ENCODE measurements at places on chromosomes 16 and 17.

- DNase-seq: no peak
Observed at GRCh38 chr17:71192039-71192555, 928.7 kb upstream of the SOX9 start.

DNA sequence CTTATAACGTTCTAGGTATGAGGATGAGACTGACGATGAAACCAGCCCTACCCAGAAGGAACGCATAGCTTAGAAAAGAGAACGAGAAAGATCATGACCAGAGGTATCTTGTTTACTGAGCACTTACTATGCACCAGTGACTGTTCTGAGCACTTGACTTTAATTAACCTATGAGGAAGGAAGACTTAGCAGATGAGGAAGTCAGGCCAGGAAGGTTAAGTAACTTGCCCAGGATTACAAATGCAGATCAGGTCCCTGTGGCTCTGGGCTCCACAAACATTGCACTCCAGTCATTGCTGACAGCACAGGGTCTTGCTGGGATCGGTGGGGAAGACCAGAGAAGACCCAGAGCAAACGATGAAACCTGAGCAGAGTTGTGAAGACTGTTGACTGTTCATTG, 7.1 kb downstream of the KRT13 start:
- DNase-seq: no peak

DNA sequence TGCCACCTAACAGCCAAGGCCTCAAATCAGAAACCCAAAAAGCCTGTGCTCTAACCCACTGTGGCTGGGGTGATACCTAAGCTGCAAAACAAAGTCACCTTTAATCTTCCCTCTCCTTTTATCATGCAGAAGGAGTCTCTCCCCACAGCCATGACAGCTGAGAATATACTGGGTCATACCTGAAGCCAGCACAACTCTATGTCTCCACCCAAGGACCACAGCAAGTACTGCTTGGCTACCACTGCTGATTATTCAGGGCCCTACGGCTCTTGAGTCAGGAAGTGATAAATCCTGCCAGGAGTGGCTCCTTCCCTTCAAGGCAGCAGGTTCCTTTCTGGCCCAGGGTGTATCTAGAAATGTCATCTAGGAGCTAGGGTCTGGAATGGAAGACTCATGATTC, 151.5 kb upstream of the TOM1L1 start:
- DNase-seq: no peak

DNA sequence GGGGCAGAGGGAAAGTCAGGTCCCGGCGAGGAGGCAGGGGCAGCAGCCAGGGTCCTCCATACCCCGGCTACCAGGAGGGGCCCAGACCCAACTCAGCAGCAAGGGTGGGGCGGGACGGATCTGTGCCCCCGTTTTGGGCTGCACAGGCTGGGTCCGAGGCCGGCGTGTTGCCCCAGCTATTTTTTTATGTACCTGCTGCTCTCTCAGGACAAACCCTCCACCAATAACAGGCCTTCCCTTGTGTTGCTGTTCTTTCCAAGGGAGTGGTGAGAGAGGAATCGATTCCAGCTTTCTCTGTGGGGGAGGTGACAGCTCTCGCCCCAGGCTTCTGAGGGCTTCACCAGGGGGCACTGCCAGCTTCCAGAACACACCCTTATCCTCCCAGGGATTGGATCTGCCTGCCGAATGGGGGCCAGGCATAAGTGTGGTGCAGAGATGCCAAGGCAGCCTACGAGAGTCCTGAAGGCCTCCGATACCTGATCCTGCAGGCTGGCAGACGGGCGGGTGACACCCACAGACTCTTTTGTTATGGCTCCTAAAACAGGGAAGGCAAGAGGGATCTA, 22.3 kb downstream of the RTN4RL1 start:
- no peak for DNase-seq

DNA sequence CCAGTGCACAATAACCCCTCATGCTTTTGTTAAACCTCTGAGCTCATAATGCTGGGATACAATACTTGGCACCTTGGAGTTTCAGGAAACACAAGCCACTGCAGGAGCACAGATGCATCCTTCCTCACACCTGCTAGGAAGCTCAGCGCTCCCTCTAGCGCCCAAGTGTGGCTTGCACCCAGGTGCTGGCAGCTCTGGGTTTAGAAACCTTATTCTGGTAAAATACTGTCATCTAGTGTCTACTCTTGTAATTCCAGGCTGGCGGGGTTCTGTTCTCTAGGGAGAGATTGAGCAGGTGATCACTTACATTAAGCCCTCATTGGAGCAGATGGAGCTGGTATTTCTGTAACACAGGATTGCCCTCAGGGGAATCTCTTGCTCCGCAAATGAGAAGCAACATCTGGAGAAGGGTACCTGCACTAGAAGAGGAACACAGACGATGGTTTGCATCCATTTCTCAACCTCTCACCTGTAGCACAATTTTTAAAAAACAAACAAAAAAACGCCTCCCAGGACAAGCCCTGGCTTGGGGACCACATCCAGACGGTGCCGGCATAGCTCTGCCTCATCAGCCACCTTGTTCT, 1.5 kb downstream of the CCL1 start:
- DNase-seq: peak; percentile 69

DNA sequence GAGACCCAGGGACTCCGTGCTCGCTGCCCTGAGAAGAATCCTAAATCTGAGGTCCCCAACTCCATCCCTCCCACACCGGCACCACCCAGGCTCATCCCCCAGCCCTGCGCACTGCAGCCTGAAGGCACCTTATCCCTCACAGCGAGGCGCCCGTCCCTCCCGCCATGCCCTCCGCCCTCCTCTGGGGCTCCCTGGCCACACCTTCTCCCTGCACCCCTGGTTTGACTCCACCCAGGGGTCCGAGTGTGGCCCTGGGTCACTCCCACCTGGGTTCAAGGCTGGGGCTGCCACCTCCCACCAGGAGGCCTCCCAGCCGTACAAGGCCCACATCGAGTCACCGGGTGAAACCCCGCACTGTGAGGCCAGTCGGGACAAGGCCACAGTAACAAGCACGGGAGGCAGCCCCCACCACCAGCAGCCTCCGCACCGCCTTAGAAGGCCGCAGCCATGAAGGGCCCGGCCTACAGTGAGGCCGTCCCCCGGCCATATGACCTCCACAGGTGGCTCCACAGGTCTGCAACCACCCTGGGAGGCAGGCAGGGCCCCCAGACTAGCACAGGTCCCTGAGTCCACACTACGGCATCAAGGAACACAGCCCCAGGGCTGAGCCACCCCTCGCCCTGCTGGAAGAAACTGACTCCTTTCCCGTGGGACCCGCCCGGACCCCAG, 8.3 kb downstream of the HAGH start:
- no peak for DNase-seq

- DNase-seq: no peak
Observed at GRCh38 chr17:64533784-64534183, 27.0 kb downstream of the CEP95 start.

- no peak for DNase-seq
Observed at GRCh38 chr17:71995590-71995989, 125.2 kb upstream of the SOX9 start.

DNA sequence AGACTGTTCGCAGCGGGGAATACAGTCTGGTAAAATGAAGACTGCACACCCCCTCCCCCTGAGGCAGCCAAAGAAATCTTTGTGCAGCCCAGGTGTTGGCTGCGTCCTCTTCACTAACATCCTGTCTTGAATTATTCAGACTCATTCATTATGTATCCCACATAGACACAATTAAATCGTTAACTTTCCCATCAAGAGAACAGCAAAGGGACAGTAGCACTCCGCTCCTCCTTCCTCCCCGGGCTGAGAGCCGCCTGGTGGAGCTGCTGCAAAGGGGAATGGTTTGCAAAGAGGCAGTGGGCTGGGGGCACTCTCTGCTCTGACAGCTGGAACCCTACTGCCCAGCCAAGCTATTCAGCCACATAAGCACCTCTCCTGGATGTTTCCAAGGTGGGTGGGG, 290.0 kb upstream of the SOX9 start:
- DNase-seq: no peak

GRCh38 chr17:47934856-47935255, 6.5 kb upstream of the PNPO start:
- no peak for DNase-seq

DNA sequence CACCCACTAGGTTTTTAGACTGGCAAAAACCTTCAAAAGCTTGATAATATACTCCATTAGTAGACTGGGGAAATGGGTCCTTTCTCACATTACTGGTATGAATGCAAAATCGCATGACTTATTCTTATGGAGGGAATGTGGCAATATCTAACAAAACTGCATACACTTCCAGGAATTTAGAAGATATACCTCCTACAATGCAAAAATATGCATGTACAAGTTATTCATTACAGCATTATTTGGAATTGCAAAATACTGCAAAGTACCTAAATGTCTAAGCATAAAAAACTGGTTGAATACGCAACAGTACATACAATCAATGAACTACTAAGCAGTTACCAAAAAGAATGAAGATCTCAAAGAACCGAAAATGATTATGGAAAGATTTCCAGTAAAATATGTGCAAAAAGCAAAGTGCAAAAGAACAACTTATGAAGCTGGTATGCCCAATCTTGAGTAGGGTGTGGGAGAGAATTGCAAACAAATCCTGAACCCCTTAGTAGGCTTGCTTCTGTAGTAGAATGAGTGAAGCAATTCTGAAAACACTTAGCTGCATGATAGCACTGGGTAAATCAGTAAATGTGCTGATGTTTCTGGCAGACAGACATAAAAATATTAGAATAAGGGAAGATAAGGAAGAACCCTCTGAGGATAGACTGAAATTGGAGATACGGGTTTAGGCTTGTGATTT, 180.1 kb downstream of the PARN start:
- DNase-seq: no peak

DNA sequence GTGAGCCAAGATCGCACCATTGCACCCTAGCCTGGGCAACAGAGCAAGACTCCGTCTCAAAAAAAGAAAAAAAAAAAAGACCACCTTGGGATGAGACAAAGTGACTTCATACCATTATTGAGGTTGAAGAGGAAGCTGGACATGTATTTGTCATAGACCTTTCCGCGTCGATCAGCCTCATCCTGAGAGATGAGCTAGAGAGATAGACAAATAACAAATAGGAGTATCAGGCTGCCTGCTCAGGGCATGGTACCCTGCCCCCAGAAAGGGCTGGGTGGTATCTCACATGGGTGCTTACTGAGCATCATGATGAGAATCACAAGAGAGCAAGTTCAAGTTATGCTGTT, 22.1 kb downstream of the CNTNAP1 start:
- DNase-seq: no peak

GRCh38 chr17:41480136-41480535, 815 bp downstream of the KRT35 start:
- no peak for DNase-seq

DNA sequence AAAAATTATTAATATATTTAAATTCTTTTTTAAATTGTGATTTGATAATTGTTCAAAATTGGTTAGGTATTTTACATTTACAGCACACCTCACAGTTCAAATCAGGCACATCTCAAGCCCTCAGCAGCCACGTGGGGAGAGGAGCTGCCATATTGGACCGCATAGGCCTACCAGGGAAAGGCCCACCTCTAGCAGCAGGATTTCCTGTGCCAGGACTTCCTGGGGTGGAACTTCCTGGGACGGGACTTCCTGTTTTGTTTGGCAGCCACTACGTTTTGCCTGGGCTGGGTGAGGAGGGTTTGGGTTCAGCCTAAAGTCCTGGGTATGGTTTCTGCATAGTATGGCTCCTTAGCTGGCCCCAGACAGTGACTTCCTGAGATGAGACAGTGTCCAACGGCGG, 298.5 kb upstream of the FOXF1 start:
- DNase-seq: no peak

DNA sequence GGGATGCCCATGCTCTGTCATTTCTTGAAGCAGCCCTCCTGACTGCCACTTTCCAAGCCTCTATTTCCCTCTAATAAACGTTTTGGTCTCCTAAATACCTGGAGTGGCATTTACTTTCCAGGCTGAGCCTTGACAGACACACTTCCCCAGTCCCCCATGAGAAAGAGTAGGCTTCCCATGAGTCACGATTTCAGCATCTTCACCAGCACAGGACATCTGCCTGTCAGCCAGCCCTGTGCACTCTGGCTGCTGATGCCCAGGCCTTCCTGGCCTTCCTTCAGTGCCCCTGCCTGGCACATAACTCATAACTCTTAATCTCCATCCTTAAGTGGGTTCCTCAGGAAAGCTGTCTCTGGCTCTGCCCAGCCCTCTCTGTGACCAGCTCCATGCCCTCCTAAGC, 30.8 kb upstream of the GAS7 start:
- no peak for DNase-seq

- no peak for DNase-seq
Observed at GRCh38 chr17:676060-676700, 38.5 kb downstream of the VPS53 start.

- no peak for DNase-seq
Observed at GRCh38 chr17:6027342-6028024, 42.7 kb upstream of the WSCD1 start.

GRCh38 chr17:74134991-74135390, 68.5 kb upstream of the RPL38 start:
- DNase-seq: no peak

DNA sequence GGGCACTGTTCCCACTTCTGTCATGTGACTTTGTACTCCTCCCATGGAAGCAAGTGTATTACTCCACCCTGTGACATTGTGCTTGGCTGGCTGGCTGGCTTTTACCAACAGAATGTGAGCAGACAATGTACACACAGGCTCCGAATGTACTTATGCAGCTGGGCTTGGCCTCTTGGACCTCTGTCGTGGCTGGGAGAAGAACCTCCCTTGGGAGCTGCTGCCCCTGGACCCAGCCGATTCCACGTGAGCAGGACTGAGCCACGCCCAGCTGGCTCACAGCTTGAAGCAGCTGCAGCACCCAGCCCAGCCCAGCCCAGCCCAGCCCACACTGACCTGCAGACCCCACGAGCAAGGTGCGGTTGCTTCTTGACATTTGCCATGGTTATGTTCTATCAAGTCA, 177.5 kb downstream of the RBFOX3 start:
- DNase-seq: no peak

GRCh38 chr16:64380751-64381150, 741.1 kb downstream of the CDH11 start:
- DNase-seq: no peak

DNA sequence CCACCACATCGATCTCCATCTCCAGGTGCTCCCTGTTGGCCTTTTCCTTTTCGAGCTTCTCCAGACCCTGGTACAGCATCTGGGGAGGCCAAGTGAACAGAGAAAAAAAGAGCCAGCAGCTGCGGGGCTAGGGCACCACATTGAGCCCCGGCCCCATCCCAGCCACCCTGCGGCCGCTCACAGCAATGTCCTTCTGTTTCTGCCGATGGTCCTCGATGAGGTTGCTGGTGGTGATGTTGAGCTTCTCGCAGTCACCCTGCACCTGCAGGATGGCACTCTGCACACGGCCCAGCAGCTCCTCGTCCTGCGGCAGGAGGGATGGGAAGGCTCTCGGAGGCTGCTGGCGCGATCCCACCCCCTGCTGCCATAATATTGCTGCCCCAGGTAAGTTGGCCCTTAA, 15.5 kb downstream of the UBALD2 start:
- no peak for DNase-seq

Measured in HEK293T (cell line).